ENCODE measurements at places on chromosomes 12 and 14.
A peak's percentile ranks its signal among the peaks of the same experiment; 100 is the strongest.

- no peak for DNase-seq
Measured at GRCh38 chr12:1540690-1541089, 53.7 kb downstream of the FBXL14 start.

GRCh38 chr12:7017870-7018349, 366 bp downstream of the LPCAT3 start:
- DNase-seq: no peak

- no peak for DNase-seq
Measured at GRCh38 chr12:19847294-19848059, 408.2 kb downstream of the AEBP2 start.

DNA sequence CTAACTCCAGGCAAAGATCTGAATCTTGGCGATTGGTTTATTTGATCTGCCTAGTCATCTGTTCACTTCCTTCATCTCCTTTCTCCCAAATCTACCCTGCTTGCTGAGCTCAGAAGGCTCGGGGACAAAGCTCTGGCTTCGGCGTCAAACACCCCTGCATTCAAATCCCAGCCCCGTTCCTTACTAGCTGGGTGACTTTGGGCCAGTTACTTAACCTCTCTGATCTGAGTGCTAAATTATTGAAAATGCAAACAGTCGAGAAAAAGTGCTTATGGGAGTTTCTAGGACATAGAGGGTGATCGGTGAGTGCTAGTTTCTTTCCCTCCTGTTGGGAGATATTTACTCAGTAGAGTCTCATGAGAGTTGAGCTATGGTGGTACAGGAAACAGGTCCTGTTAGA, 121.2 kb upstream of the RFLNA start:
- DNase-seq: no peak

GRCh38 chr14:94079891-94080620, 946 bp downstream of the DDX24 start:
- no peak for DNase-seq

GRCh38 chr12:40726366-40726765, 34.1 kb downstream of the CNTN1 start:
- no peak for DNase-seq

DNA sequence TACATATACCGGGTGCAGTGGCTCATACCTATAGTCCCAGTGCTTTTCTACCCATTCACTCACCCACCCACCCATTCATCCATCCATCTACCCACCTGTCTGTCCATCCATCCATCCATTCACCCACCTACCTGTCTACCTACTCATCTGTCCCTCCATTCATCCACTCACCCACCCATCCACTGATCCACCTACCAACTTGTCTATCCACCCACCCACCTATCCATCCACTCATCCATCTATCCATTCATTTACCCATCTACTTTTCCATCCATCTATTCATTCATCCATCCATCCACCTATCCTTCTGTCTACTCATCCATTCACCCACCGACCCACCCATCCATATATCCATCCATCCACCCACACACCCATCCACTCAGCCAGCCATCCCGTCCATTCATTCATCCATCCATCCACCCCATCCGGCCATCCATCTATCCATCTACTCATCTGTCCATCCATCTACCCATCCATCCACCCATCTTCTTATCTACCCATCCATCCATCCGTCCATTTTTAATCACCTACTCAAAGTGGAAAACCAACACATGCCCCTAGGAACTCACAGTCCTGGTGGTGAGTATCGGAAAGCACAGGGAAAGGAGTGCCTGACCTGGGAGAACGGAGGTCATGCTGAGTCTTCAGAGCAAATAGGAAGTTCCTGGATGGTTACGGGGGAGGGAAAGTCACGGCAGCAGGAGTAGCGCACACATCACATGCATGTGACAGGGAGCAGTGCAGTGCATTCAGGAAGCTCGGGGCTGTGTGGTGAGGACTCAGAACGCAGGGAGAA, 20.0 kb downstream of the DDX51 start:
- DNase-seq: no peak

GRCh38 chr14:22225516-22226140, 363.4 kb downstream of the DAD1 start:
- no peak for DNase-seq

DNA sequence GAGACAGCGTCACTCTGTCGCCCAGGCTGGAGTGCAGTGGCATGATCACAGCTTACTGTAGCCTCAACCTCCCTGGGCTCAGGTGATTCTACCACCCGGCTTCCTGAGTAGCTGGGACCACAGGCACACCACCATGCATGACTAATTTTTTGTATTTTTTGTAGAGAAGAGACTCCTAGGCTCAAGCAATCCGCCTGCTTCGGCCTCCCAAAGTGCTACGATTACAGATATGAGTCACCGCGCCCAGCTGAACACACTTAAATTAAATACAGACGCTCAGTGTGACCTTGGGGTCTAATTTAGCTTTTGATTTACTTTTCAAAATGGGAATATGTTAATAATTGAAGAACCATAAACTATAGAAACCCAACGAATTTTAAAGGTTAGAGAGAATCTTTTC, 77.2 kb downstream of the C2CD5 start:
- DNase-seq: no peak

DNA sequence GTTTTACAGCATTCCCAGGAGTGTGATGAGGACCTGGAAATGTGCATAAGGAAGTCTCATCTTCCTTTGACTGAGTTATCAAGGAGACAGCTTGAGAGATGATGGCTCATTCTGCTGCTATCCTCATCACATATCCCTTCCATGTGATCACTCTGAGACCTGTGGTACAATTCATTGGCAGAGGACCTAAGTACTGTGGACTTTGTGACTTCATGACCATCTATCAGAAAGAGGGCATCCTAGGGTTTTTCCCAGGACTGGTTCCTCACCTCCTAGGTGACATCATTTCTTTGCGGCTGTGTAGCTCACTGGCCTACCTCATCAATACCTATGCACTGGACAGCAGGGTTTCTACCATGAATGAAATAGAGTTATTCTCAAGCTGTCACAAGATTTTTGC, 172.1 kb upstream of the PLEKHG7 start:
- no peak for DNase-seq

DNA sequence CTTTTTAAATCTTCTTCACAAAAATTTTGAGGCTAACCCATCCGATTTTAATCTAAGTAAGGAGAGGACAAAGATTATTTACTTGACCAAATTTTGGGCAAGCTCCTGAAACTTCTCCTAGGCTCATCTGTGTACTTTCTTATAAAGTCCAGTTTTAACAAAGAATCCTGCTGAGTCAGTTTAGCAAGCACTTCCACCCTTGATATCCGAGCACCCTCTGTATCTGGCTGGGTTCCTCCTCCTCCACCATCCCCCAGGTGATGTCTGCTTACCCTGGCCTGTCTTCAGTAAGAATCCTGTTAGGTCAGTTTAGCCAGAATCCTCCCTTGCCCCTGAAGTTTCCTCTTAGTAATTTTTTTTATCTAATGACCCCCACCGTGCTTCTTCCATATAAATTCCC, 140.5 kb downstream of the PHLDA1 start:
- no peak for DNase-seq

DNA sequence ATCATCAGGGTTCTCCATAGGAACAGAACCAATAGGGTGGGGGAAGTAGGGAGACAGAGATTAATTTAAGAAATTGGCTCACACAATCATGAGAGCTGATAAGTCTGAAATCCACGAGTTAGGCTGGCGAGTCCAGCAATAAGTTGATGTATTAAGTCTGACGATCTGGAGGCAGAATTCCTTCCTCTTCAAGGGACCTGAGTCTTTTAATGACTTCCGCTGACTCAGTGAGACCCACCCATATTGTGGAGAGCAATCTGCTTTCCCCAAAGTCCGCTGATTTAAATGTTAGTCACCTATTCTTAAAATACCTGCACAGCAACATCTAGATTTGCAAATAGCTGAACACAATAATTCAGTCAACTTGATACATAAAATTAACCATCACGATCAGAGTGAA, 97.8 kb downstream of the SPTSSA start:
- no peak for DNase-seq

- no peak for DNase-seq
Measured at GRCh38 chr14:104651876-104652260, 37.5 kb upstream of the INF2 start.

DNA sequence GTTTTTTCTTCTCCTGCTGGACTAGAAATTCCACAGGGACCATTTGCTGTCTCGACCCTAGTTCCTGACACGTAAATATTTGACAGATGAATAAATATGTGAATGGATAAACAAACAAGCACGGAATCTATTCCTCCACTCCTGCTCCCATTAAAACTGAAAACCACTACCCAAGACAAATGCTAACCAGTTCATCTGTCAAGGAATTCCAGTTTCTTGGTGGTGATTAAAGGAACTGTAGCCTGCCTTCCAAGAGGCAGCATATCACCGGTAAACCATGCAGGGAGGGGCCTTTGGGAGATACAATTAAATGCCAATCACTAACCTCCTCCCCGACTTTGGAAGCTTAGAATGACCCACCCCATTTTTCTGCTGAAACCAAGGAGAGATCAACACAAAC, 95.4 kb downstream of the TTC7B start:
- DNase-seq: no peak

- DNase-seq: no peak
Measured at GRCh38 chr12:97118796-97119375, 211.8 kb downstream of the NEDD1 start.

- no peak for DNase-seq
Measured at GRCh38 chr14:91021991-91022621, 38.3 kb downstream of the RPS6KA5 start.

- no peak for DNase-seq
Measured at GRCh38 chr12:262817-263216, at the start of gene SLC6A13. Gene SLC6A13, minus strand, starts transcription at chr12:262836. Its CDS starts 2,784 bp downstream, at chr12:260052.

- DNase-seq: no peak
Measured at GRCh38 chr14:27050208-27050607, 452.4 kb upstream of the NOVA1 start.

GRCh38 chr14:23297611-23298277, 4.9 kb downstream of the PPP1R3E start:
- DNase-seq: no peak

DNA sequence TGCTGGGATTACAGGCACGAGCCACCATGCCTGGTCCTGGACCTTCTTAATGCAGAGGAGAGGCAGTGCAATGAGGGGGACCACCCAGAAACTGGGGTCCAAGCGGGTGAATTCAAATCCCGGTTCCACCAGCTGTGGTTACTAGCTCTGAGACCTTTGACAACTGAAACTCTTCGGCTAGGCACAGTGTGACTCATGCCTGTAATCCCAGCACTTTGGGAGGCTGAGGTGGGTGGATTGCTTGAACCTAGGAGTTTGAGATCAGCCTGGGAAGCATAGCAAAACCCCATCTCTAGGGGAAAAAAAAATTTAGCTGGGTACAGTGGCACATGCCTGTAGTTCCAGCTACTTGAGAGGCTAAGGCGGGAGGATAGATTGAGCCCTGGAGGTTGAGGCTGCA, 5.0 kb upstream of the CD4 start:
- no peak for DNase-seq

- DNase-seq: no peak
Measured at GRCh38 chr12:103178366-103179080, 221.0 kb downstream of the ASCL1 start.

DNA sequence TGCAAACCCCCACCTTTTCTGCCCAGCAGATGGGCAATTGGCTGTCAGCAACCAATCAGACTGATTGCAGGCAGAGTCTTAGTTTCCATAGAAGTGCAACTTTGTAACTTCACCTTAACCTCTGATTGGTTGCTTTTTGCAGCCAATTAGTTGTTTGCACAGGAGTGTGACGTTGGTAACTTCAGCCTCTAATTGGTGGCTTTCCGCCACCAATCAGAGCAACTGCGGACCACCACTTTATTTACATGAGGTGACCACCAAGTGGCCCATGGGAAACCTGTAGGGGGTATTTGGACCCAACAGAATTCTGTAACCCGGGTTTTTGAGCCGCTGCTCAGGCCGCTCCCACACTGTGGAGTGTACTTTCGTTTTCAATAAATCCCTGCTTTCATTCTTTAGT, 32.3 kb downstream of the CDKN1B start:
- DNase-seq: no peak

- DNase-seq: no peak
Measured at GRCh38 chr12:47800582-47800981, 19.1 kb downstream of the HDAC7 start.

GRCh38 chr12:120495731-120496412, at the start of gene DYNLL1:
Gene DYNLL1, plus strand, starts transcription at chr12:120496113. Its CDS starts 309 bp downstream, at chr12:120496422.
- DNase-seq: peak; percentile 96

GRCh38 chr12:125860672-125861288, 795.5 kb downstream of the AACS start:
- DNase-seq: no peak

GRCh38 chr12:25692115-25693035, 139.3 kb upstream of the LMNTD1 start:
- DNase-seq: no peak

DNA sequence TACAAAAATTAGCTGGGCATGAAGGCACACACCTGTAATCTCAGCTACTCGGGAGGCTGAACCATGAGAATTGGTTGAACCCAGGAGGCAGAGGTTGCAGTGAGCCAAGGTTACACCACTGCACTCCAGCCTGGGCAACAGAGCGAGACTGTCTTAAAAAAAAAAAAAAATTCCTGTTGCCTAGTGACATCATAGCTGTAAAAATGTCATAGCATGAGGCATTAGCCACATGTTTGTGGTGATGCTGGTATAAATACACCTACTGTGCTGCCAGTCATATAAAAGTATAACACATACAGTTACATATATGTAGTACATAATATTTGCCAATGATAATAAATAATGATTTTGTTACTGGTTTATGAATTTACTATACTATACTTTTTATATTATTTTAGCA, 22.2 kb downstream of the SLC41A2 start:
- no peak for DNase-seq

DNA sequence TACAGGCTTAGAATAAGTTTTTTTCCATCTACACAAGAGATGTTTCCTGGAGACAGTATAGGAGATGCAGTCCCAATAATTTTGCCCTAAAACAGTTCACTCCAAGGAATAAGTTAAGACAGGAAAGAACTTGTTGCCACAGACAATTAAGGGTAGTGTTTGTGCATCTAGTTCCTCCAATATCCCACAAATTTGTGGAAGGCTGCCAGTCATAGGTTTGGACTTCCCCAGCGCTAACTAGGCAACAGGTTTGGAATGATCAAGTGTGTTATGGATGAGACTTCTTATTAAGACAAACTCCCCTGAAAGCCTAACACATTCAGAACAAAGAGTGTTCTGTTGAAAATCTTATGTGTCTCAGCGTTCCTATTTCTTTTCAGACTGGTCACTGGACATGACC, 611.0 kb downstream of the CCER1 start:
- DNase-seq: no peak

GRCh38 chr14:40010961-40011360, 578.7 kb upstream of the FBXO33 start:
- no peak for DNase-seq

- no peak for DNase-seq
Measured at GRCh38 chr12:5114436-5114835, 70.8 kb downstream of the KCNA5 start.

Measured in stimulated activated CD8-positive, alpha-beta memory T cell treated with anti-CD3 and anti-CD28 coated beads, Interleukin-15, amount 100 ng/mL, for 24 hours (primary cell).